ENCODE measurements at places on chromosomes 7 and 10.

DNA sequence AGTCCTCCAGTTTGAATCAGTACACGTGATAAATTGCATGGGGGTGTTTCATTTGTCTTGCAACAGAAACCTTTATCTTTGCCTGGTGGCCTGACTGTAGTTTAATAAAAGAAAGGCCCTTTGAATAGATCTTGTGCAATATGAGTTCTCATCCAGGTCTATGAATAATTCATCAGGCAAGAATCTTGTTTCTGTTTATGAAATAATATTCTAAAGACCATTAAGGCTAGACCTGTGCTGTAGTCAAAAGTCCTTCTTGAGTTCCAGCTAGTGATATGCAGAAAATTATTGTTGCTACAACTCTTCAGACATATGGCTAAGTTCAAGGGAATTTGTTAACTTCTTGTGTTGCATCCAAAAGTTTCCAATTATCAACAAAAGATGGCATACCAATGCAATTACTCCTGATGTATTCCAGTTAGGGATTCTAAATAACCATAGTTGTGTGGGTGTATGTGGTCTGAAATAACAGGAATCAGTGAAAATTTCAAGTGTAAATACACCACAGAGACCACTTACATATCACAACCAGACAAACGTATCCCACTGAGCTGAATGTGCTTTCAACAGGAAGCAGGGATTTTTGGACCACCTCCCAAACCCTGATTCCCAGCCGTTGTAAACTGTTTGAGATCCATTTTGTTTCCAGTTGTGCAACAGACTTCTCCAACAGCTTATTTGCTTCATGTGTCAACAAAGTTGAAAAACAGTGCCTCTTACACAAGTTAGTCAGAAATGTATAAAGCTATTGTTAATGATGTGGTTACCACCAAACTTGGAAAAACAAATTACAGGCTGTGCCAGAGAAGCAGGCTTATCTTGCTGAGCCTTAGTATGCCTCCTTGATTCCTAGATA, 54.7 kb upstream of the BICC1 start:
- peak; percentile 95 for DNase-seq

- no peak for DNase-seq
Measured at GRCh38 chr7:98223351-98223897, 12.2 kb downstream of the BHLHA15 start.

- no peak for DNase-seq
Measured at GRCh38 chr10:48322017-48322416, 15.5 kb downstream of the MAPK8 start.

DNA sequence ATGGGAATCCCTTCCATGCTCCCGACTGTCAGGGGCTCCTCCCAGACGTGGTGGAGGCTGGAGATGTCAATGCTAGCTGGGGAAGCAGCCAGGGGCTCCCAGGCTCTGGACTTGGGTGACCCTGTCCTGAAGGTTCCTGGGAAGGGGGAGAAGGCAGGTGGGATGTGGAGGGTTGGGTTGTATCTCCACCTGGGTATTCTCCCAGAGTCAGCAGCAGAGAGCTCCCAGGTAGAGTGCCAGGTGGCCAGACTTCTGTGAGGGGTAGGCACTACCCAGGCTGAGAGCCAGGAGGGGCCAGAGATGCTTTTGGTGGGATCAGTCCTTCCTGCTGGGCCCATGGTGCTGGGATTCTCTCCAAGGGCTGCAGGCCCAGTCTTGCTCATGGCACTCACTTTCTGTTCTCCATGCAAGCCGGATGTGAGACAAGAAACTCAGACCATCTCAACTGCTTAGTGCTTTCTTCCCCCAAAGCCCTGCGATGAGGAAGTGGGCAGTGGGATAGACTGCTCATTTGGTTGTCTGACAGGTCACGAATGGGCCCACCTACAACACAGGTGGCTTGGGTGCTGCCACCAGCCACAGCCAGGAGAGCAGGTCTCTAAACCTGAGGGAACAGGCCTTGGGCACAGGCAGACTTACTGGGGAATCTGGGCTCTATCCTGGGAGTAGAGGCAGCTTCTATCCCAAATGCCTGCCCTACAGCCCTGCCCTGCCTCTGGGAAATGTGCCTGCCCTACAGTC, 52.5 kb upstream of the CAMK2B start:
- DNase-seq: no peak

DNA sequence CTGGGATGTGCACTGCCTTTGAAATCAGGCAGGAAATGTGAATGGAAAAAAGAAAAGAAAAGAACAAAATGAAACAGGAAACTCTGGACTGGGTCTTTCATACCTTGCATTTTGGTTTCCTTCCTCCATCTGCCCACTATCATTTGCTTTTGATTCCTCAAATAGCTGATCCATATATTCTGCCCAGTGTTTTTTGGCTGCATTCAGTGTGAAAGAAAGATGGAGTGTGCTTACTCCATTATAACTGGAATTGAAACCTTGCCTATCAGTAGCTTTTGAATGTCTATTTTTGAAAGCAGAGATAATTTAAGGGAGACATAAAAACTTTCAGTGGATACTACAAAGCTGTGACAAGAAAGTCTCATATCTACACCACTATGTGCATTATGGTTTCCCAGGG, 64.1 kb upstream of the ASAH2 start:
- DNase-seq: no peak

- peak; percentile 56 for DNase-seq
Measured at GRCh38 chr7:16905300-16906044, 23.7 kb upstream of the AGR3 start.

DNA sequence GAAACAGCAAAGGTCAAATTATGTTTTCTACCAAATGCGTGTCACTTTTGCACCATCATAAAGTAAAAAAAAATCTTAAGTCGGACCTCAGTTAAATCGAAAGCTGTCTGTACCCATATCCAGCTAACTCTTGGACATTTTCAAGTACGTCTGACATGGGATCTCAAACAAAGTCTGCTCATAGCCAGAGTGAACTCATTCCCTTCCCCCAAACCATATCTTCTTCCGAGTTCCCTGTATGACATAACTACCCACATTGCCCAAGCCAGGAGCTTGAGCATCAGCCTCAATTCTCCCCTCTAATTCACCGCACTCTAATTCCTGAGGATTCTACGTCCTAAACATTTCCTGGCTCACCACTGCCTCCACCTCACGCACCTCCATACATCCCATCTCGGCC, 44.8 kb upstream of the TARP start:
- DNase-seq: peak; percentile 19
